ENCODE measurements at places on chromosomes 4 and X. TPM values are rescaled to one million over a fixed set of nuclear protein-coding genes. Genes with fewer than 3 reads are reported as not detected.
A peak's percentile ranks its signal among the peaks of the same experiment; 100 is the strongest.

- DNase-seq: peak; percentile 77
These were observed 1.5 kb downstream of the USP38 start for GRCh38 chr4:143186212-143186611.

DNA sequence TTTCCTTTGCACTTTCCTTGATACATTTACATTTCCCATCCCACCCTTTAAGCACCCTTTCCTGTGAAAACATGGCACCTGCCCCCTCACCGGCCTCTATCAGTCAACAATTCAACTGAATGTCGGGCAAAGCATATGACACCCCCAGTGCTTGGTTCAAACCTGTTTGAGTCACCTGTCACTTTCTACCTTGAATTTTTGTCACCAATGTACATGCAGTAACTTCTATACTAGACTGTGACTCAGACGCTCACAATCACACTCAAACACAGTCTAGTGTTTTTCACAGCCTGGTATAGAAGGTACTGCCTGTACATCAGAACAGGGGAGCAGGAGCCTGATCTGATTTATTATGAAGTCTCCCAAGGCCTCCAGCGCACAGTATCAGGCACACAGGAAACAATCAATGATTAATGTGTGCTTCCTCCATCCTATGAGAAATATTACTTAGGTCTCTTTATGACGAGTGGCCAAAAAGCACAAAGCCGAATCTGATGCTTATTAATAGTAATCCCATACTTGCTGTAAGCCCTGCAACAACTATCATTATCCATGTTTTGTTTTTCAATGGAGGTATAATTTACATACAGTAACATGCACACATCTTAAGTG lies 49.2 kb upstream of the FAM9C start:
- DNase-seq: no peak

DNA sequence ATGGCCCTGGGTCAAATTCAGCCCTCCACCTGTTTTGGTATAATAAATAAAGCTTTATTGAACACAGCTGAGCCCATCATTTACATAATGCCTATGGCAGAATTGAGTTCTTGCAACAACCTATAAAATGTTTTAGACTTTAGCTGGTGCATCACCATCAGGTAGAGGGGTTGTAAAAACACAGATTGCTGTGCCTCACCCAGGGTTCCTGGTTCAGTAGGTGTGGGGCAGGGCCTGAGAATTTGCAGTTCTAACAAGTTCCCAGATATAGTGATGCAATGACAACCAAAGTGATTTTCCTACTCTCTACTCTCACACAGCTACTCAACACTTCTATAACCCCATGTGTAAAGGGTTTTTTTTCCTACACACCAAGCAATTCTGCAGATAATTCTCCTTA lies 120.0 kb upstream of the EGFL6 start:
- DNase-seq: no peak

DNA sequence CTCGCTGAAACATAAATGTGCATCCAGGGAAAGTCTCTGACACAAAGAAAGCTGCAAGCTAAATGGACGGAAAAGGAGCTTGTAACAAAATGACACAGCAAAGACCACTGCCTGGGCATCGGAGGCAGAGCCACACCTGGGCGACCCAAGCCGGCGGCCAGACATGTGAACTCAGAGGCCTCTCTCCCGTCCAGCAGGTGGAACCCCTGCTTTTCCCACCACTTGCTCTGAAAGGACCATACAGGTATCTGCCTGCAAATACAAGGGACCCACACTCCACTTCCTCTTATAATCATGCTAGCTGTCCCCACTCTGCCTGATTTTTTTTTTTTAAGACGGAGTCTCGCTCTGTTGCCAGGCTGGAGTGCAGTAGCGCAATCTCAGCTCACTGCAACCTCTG lies 12.0 kb downstream of the CPLX1 start:
- DNase-seq: no peak

DNA sequence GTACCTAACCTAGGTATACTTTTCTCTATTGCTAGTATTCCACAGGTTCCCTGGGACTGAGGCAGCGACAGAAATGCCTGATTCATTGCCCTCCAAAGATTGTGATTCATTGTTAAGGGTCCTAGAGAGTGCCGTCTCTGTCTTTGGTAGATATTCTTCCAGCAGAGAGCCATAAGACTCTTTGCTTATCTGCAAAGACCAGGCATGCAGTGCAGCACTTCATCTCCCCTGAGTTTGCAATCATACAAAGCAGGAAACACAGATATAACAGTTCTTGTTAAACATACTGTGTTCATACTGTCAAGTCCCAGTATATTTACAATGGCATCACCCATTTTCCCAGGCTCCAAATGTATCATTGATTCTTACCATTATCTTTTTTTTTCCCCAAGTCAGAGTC lies 47.7 kb downstream of the KLF8 start:
- DNase-seq: no peak

- no peak for DNase-seq
These were observed 7.0 kb downstream of the NAT8L start for GRCh38 chr4:2066011-2066551.

GRCh38 chr4:26864899-26865298 lies 4.3 kb downstream of the STIM2 start:
- no peak for DNase-seq

DNA sequence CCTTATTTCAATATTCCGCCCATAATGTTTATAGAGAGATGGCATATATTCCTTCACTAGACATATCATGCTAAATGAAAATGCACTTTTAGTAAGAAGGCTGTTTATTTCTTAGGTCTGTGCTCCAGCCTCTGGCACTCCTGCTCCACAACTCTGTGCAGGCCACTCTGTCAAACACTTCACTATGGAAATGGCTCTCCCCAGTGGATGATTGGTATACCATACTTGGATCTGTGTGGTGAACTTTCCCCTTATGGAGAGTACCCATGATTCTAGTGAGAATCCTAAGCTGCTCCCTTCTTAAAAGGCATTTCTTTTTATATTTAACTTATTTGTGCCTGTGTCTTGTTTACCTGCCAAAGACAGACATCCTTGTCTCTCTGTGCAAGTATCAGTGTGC lies 480.1 kb upstream of the GALNT7 start:
- DNase-seq: no peak

DNA sequence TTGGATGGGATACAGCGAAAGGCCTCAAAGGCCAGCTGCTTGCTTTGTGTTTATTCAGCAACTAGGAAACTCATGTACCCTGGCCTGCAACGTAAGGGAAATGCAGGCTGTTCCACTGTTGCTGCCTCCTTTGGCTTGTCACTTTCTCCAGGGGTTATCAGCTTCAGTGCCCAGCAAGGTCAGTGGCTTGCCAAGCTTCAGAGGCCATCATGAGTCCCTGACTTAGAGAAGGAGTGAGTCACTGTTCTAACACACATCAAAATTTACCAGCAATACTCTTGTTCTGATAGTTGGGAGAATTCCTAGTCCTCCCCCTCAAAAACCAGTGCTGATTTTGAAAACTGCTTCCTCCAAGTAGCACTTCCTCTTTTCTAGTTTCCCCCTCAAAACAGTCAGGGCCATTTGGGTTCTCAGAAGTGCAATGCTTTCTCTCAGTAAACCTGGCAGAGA lies 250.8 kb downstream of the ARHGAP24 start:
- no peak for DNase-seq

GRCh38 chr4:77819404-77819842 lies 255 bp upstream of the CNOT6L start:
- no peak for DNase-seq

- no peak for DNase-seq
These were observed 2.4 kb downstream of the TMEM131L start for GRCh38 chr4:153468587-153468986.

GRCh38 chr4:124713185-124713592 lies 657 bp upstream of the ANKRD50 start:
- DNase-seq: peak; percentile 53

DNA sequence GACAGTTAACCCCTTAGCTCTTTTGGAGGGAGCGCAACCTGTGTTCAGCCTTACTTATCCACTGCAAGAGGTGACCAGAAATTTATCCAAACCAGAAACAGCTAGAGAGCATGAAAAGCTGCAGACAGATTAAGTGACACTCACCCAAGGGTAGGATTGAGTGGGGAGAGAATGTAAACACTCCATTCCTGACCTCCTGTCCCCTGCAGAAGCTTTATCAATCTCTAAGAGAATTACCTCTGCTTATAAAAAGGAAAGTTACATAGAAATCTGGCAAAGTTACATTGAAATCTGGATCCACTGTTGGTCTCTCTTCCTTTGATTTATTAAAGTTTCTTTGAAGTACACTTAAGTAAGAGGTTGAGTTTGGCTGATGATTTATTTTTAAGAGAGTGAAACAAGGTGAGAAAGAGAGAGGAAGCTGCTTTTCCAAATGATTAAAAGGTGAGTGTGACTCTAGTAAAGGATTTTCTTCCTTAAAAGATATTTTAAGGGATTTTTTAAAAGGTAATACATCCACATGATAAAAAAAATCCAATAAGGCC lies 112.3 kb downstream of the ANAPC4 start:
- DNase-seq: no peak

GRCh38 chr4:155759372-155760252 lies 791 bp downstream of the GUCY1B1 start:
- no peak for DNase-seq

DNA sequence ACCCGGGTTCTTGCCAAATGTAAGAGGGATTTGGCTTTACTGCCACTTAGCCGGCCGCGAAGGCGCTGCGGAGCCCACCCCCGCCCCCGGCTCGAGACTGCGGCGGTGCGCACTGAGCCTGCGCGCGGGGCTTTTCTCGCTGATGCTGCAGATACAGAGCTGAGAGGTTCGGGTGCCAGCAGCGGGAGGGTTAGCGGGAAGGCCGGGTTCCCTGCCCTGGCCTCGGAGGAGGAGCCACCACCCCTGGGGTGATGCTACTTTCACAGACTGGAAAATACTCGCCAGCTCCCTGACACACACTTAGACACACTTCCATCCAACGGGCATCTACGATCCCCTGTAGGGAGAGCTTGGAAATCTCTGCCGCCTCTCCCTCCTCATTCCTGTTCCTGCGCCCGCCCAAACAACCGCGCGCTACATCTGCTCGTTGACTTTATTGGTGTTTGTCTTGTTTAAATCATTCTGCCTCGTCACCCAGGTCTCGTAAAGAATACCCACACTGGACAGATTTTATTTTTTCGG lies 2.1 kb upstream of the PCDH7 start:
- peak; percentile 42 for DNase-seq

DNA sequence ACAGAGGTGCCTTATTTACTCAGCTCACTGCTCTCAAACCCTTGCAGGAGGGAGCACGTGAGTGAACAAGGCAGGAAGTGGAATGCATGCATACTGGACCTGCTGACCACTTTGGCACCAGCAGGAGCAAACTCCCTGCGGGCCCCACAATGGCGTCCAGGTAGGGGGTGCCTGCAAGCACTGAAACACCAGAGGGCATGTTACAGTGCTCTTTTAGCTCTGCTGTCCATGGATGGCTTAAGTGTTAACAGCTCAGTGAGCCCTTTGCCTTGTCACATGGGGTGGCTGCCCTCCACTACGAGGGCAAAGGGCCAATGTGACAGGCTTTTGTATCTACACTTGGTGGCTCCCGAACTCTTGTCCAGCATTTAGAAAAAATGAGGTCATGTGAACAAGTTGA lies 199.5 kb upstream of the UGT8 start:
- no peak for DNase-seq

GRCh38 chr4:13555325-13555724 lies 11.0 kb upstream of the NKX3-2 start:
- DNase-seq: no peak

DNA sequence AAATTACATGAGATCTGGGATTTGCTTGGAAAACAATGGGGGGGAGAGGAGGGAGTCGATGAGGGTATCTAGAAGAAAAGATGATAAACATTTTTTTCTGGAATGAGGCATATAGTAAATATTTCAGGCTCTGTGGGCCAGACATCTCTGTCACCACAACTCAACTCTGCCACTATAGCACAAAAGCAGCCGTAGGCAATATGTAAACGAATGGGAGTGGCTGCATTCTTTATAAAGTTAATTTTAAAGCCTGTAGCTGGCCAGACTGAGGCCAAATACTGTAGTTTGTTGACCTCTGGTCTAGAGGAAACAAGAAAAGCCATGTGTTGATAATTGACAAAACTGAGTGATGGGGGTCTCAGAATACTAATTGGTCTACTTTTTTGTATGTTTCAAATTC lies 14.1 kb upstream of the TCEANC start:
- no peak for DNase-seq

- DNase-seq: peak; percentile 51
These were observed 990 bp upstream of the HADH start for GRCh38 chr4:107988763-107989035.

- peak; percentile 92 for DNase-seq
These were observed 2.2 kb upstream of the CLDN2 start for GRCh38 chrX:106917830-106918500.

Gene TMEM271
- not detected for total RNA-seq

Gene PDCL2
- not detected for total RNA-seq

Gene SERTM2
- under 0.01 TPM for total RNA-seq

Gene PSAPL1
- total RNA-seq: 0.26 TPM

Gene TLR8
- not detected for total RNA-seq

Gene ANAPC10
- 27.1 TPM for total RNA-seq

Gene VCX2
- total RNA-seq: not detected

Gene C4orf36
- 2.4 TPM for total RNA-seq

Gene SSX5
- total RNA-seq: not detected

Gene SYN1
- not detected for total RNA-seq
